Hindlimb muscle (tissue), 1 donor: ENCODE measurements at places on chromosomes 13 and 19.
A peak's percentile ranks its signal among the peaks of the same experiment; 100 is the strongest.

DNA sequence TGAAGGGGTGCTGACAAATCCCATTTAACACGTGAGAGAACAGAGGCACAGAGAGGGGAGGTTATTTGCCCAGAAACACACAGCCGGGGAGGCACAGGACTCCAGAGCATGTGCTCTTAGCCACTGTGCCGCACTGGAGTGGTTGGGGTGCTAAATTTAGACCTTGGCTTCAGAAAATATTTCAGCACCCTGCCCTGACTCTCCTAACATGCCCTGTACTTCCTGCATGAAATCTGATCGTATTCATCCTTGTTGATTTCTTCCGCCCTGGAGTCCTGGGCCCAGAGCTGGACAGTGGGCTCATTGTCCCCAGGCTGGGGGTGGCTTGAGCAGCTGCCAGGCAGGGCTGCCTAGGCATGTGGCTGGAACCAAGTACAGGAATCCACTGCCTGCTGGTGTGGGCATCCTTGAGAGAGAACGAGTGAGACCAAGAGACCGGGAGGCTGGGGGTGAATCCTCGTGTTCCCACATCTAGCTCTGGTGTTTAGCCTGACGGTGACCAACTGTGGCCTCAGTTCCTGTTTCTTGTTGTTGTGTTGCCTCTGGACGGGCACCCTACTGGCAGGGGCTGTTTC, 5.3 kb downstream of the SLC27A1 start:
- DNase-seq, result no peak

DNA sequence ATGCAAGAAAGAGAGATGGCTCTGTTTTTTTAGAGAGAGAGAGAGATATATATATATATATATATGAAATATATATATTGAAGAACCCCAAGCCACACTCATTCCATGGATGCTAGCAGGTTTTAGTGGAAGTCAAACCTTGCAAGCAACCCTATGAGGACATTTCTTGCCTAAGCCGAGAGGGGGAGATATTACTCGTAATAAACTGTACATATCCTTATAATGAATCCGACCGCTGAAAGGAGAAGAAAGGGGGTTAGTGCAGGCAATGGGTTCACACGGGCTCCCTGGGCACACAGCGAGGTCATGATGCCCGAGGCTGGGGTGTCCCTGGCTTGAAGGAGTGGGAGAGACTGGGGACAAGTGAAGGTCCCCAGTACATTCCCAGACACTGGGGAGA, 78.3 kb downstream of the IER2 start:
- no peak for DNase-seq

DNA sequence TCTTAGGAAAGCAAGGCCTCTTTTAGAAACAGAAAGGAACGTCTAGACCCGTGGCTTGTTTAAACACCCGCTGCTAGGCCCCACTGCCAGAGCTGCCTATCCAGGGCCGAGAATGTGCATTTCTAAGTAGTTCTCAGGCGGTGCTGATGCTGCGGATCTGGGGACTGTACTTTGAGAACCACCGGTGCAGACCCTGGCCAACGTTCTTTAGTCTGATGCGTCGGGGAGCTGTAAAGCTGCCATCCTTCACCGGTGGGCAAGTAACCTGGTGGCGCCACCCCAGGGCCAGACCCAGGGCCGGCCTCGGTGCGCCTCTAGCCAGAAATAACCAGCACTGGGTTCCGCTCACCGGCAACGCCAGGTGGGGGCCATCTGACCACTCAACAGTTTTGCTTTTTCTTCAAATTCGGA, 47.1 kb downstream of the TGDS start:
- peak; percentile 60 for DNase-seq

GRCh38 chr13:101941095-101941783, 460.6 kb downstream of the FGF14 start:
- no peak for DNase-seq

- DNase-seq, result no peak
These were observed 38.7 kb downstream of the NFIX start for GRCh38 chr19:13033819-13034611.

DNA sequence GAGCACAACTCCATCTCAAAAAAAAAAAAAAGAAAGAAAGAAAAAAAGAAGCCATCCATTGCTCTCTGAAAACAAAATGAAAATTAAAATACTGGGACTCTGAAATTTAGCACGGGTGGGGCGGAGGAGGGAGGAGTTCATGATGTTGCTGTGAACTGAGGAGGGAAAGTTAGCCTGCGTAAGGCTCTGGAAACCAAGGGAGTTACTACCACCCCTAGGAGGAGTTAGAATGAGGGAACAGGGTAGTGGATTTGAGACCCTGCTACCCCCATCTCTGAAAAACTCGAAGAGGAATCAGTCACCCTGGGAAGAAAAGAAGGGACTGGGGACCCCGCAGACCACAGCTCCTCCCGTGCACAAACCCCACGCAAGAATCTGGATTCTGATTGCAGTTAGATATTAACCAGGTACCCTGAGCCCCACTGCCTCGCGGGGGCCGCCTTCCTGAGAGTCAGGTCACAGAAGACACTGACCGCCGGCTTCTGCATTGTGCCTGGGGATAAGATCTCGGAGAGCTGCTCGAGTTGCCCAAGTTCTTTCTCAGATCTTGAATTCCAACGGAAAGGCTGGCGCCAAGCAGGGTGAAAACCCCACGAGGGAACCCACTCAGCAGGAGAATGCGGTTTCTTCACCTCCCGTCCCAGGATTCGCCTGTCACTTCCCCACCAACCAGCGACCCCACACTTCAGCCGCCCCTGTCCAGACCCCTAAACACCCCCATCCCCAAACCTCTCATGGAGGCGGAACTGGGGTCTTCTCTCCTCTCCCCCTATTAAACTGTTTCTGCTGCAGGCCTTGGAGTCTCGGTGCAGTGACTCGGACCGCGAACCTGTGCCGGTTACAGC, 870 bp downstream of the ZNF442 start:
- peak; percentile 27 for DNase-seq

DNA sequence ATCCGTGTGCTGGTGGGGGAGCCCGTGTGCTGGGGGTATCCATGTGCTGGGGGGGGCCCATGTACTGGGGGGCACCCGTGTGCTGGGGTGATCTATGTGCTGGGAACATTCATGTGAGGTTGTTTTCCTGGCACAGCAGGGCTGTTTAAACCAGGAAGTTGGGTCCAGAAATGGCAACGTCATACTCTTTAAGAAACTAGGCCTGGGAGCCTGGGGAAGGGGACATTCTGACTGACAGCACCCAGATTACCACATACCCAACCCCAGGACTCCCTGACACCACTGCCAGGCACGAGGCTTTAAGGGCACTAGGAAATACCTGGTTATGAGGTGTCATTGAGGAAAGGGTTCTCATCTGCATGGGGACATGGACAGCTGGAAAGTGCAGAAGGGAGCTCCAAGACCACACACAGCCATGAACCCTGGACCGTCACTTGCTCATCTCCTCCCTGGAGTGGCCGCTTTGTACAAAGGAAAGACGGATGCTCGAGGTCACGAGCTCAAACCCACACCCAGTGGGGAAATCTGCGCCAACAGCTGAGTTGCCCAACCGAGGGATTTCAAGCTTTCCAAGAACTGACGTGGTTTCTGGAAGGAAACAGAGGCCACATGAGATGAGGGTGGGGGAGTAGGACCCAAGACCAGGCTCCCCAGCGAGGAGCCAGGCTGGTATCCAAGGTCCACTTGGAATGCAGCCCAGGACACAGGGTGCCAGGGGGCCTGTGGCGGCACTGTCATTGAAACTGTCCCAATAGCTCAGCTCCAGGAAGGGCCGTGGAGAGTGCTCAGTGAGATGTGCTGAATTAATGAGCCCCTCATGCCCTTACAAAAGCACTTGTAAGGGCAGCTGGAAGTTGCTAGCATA, 40.9 kb downstream of the RAB20 start:
- peak; percentile 43 for DNase-seq

DNA sequence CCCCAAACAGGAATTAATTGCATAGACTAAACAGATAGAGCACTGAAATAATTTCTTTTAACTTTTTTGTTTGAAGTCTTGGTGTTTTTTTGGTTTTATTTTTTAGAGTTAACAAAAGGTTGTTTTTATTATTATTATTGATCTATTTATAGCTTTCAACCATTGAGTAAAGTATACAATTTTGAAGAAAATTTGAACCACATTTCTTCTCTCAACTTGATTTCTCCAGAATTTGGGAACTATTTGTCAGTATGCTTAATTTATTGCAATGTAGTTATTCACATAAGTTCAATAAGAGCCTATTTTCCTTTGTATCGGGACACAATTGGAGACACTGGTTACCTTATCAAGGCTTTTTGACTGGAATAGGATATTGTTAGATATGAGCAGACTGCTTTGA, 1045.6 kb upstream of the PCDH9 start:
- DNase-seq, result no peak

GRCh38 chr13:45490068-45490467, 25.3 kb downstream of the COG3 start:
- DNase-seq, result no peak

DNA sequence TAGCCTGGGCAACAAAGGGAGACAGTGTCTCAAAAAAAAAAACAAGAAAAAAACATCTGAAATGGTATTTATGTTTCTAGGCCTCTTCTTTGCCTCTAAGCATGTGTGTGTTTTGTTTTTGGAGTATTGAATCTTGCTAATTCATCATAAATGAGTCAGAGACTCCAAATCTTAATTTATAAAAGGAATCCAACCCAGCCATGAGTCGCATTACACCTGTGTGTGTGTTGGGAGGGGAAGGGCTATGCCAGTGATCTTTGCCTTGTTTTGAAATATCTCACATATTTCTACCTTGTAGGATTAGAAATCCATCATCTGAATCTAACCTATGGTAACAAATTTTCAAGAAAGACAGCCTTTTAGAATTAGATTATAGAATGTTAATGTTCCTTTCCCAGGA, 4.0 kb downstream of the ZNF331 start:
- DNase-seq, result no peak
